SK-MEL-5 (cell line): ENCODE measurements at places on chromosomes 2 and 18. TPM values are rescaled to one million over a fixed set of nuclear protein-coding genes. Genes with fewer than 3 reads are reported as not detected.

Gene SALL3
- total RNA-seq = not detected in 2 replicates

DNA sequence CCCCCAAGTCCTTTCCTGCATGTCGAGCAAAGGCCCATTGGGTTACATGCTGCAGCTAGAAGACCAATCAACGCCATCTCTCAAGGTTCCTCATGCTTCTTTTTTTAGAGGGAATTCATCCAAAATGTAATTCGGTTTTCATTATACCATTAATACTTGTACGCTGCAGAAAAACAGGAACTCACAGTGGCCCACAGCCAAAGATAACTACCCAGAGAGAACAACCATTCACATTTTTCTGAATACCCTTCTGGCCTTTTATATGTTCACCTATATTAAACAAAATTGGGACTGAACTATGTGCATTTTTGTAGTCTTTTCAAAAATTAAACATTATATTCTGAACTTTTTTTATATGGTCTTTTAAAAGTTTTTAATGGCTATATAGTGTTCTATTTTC, 25.8 kb downstream of the FARP2 start:
- no peak for DNase-seq

DNA sequence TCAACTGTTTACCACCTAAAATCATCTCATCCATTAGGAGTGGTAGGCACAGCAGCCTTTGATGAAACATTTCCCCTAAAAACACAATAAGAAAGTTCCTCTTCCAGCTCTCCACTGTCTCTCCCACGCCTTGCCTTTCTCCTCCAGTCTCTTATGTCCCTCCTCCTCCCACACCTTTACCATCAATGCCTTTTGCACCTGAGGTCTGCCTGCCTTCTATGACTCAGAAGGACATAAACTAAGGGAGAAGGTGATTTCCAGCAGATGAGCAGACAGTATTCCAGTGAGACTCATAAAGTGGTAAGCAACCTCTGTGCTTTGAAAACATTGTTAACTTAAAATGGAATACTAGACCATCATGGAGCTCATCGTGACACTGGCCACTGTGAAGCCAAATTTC, 34.2 kb upstream of the NDUFV2 start:
- DNase-seq = no peak

Gene SLC9A4
- total RNA-seq = not detected in 2 replicates

Gene RND3
- total RNA-seq = 13.2 and 13.3 TPM in 2 replicates

Gene SCYGR4
- total RNA-seq = not detected in 2 replicates
